Hematopoietic multipotent progenitor cell (in vitro differentiated cells): ENCODE measurements at places on chromosomes 3 and 15. TPM values are rescaled to one million over a fixed set of nuclear protein-coding genes. Genes with fewer than 3 reads are reported as not detected.

- no peak for DNase-seq
Observed at GRCh38 chr3:165805946-165806561, 31.2 kb downstream of the BCHE start.

DNA sequence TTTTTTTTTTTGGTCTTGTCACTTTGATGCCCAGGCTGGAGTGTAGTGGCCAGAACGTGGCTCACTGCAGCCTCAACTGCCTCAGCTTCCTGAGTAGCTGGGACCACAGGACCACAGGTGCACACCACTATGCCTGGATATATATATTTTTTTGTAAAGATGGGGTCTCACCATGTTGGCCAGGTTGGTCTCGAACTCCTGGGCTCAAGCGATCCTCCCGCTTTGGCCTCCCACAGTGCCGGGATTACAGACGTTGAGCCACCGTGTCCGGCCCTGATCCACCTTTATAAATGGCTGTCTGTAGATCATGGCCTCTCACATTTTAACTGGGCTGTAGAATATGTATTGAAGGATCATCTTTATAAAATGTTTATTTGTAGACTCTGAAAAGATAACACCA, 1.9 kb upstream of the EIF3J start:
- DNase-seq = no peak

BFSP2 gene
- 0.27 TPM for total RNA-seq

- no peak for DNase-seq
Observed at GRCh38 chr3:59737241-59737640, 687.4 kb upstream of the CFAP20DC start.

DNA sequence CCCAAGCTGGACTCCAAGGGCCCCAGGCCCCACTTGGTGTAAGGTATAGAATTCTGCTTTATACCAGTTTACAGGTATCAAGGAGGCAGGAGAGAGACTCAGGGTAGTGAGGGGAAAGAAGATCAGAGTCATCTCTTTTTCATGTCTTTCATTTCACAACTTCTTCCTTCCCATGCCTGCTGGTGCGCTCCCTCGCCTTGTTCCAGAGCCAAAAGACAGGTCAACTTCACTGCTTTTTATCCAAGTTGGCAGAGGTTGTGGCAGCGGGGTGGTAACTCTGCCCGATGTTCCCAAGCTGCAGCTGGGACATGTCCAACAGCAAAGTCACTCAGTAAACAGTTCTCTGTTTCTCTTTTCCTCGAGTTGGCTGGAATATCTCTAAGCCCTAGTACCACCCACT, 86.3 kb upstream of the TCF12 start:
- no peak for DNase-seq
